Stimulated activated CD8-positive, alpha-beta memory T cell treated with anti-CD3 and anti-CD28 coated beads, Interleukin-7, amount 100 ng/mL, for 24 hours (primary cell): ENCODE measurements at places on chromosomes 12 and 14.

GRCh38 chr12:66354291-66354690 is 52.0 kb downstream of the HELB start:
- DNase-seq: no peak

DNA sequence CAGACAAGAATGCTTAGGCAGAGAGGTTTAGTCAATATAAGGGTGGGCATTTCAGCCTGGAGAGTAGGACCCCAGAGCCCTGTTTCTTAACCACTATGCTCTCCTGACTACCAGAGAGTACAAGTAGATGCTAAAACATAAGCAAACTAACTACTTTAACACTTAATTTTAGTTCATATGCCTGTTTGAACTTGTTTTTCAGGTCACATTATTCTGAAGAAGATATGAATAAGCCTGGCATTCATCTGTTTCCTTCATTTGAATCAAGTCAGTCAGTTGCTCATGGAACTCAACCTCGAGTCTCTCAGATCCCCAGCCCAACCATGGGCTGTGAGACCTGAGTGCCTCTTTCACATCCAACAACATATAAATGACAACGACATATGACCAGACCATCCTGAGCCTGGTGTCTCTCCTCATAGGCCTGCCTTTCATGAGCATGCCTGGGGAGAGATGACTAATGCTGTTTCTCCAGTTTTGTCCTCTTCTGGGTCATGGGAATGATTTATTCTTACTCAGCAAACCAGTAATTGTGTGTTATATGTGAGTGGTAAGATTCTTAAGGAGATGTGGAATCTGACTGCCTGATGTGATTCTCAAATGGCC is 251.1 kb upstream of the BTG1 start:
- no peak for DNase-seq

GRCh38 chr14:76672123-76672522 is 89.1 kb upstream of the VASH1 start:
- no peak for DNase-seq

- DNase-seq: no peak
Observed at GRCh38 chr14:103736546-103737431, 21.2 kb downstream of the ZFYVE21 start.

DNA sequence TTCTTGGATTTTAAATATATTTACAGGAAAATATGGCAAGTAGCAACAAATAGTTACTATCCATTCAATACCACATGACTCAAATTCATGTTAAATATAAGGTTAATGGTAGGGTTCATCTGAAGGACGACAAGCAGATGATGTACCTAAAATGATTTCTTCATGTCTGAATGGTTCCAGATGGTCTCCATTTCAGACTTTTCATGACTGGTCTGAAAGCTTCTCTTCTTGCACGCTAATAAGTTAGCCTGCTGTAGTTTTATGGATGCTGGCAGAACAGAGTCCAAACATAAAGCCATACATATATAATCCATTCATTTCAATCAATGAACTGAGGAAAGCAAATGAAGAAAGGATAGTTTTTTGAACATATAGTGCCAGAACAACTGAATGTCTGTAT is 257.0 kb upstream of the MGAT4C start:
- DNase-seq: no peak

- DNase-seq: no peak
Observed at GRCh38 chr12:74614426-74614825, 76.8 kb downstream of the ATXN7L3B start.

GRCh38 chr14:79972230-79972629 is 239.1 kb downstream of the DIO2 start:
- DNase-seq: no peak

GRCh38 chr12:130538343-130539095 is 177.6 kb downstream of the RIMBP2 start:
- no peak for DNase-seq

DNA sequence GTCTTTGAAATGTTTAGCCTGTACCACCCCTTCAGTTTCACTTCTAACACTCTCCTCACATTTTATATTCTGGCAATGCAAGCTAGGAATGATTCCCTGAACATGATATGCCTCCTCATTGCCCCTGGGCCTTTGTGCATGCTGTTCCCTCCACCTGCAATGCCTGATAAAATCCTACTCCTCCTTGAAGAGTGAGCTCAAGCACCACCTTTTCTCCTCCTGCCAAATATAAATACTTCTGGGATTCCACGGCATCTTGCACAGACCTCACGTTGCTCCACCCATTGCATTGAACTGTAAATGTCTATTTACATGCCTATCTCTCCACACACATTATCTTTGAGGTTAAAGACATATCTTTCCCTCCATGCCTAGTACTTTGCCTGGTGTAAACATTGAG is 21.1 kb downstream of the NKX2-1 start:
- no peak for DNase-seq

GRCh38 chr14:102043251-102044025 is 43.4 kb downstream of the HSP90AA1 start:
- DNase-seq: no peak

DNA sequence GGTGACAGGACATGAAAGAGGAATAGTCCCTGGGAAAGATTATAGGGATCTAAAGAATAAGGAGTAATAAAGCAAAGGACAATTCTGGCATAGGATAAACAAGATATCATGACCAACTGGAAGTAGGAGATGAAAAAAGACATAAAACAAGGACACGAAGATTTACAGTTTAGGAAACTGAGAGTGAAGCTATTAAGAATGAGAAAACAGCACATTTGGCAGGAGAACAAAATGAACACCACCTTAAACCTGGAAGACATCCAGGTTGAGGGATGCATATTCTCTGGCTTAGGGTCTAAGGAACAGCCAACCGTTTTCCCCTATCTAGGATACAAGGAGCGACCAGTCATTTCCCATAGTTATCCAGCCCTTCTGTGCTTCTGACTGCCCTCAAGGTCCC is 1.9 kb downstream of the TRIP11 start:
- DNase-seq: no peak

DNA sequence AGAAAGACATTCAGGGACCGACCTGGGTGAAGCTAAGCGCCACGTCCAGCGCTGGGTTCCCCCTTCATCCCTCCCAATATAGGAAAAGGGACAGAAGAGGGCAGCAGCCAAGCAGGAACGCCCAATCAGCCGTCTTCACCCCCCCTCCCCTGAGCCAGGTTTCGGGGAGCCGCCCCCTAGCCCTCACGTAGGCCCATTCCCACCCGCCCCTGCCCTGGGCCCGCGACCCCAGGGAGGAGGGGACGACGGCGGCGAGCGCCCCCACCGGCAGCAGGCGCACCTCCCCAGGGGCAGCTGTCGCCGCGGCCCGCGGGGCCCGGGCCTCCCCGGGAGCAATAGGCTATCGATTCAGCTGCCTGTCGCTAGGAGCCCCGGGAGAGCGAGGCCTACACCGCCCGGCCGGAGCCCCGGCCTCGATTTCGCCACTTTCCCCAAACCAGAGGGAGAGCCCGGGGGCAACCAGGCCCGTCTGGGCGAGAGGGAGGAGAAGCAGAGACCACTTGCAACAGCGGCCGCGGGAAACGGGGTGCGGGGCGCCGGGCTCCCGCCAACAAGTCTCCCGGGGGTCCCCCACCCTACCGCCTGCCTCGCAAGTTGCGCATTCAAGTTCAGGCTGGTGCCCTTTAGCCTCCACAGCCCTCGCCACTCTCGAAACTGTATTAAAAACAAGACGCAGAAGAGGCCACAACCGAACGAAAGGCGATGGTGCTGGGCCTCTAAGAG is 1.3 kb downstream of the DCAF5 start:
- DNase-seq: peak; percentile 57

DNA sequence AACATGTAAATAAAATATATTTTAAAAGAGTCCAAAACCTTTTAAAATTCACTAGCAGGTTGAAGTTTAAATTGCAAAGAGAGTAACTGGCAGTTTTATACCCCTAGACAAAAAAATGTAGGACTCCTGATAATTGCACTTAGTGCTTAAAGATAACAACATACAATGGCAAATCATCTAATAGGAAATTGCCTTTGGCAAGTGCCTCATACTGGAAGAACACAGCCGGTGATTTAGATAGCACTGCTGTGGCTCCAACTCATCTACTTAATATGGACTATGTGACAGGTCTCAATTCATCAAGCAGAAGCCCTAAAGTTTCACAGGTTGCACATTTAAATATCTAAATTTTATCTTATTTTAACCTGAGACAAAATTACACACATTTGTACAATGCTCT is 13.4 kb downstream of the C12orf50 start:
- DNase-seq: no peak

GRCh38 chr12:100508751-100509150 is 35.1 kb downstream of the NR1H4 start:
- DNase-seq: no peak

- DNase-seq: no peak
Observed at GRCh38 chr14:54816450-54816849, 86.2 kb downstream of the GCH1 start.

DNA sequence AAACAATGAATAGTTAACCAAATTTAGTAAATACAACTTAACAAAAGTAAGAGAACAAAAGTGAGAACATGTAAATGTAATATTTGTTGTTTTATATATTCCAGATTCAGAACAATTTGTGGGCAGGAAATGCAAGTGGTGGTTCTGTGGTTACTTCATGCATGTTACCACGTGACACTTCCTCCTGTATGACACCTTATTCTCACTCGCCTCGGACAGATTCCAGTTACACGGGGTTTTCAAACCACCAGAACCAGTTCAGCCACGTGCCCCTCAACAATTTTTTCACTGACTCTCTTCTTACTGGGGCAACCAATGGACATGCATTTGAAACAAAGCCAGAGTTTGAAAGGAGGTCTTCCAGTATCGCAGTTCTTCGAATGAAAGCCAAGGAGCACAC is 21.0 kb downstream of the ALX1 start:
- no peak for DNase-seq

GRCh38 chr14:101075025-101075800 is 171.7 kb upstream of the RTL1 start:
- no peak for DNase-seq

GRCh38 chr12:26383041-26383440 is 187.7 kb downstream of the SSPN start:
- no peak for DNase-seq

- DNase-seq: no peak
Observed at GRCh38 chr12:132407451-132407961, 78.1 kb upstream of the GALNT9 start.

DNA sequence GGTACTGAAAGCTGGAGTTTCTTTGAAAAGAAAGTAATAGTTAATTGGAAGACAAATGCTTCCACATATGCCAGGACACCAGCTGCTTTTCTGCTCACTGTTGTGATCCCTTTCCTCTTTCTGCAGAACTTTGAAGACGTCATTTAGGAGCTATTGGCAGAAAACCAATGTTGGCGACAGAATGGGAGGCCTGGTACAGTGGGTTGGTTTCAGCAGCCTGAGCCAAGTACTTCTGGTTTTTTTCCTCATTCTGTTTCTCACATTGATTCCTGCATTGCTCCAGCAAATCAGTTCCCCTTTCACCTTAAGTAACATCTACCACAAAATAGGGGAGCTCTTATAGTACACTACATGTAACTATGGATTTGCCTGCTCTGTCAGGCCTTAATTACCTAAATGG is 96.9 kb downstream of the FIGNL2 start:
- DNase-seq: no peak

- no peak for DNase-seq
Observed at GRCh38 chr14:24398293-24398652, 530 bp upstream of the NYNRIN start.

DNA sequence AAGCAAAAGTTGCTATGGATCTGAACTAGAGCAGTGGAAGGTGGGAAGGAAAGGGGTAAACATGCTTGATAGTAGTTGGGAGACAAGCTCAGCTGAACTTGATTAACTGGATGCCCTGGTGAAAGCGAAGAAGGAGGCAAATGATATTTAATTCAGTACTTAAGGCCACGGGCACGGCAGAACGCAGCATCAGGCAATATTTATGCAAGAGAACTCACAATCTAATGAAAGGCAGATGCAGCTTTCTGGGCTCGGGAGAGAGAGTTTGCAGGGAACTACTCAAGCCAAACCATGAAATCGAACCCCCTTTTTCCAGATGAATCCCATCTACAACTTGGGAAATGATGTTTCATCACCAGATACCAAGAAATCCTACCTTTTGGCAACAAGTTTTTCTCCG is 3.5 kb upstream of the CNIH1 start:
- DNase-seq: no peak

- no peak for DNase-seq
Observed at GRCh38 chr14:29370024-29370423, 557.6 kb downstream of the PRKD1 start.

DNA sequence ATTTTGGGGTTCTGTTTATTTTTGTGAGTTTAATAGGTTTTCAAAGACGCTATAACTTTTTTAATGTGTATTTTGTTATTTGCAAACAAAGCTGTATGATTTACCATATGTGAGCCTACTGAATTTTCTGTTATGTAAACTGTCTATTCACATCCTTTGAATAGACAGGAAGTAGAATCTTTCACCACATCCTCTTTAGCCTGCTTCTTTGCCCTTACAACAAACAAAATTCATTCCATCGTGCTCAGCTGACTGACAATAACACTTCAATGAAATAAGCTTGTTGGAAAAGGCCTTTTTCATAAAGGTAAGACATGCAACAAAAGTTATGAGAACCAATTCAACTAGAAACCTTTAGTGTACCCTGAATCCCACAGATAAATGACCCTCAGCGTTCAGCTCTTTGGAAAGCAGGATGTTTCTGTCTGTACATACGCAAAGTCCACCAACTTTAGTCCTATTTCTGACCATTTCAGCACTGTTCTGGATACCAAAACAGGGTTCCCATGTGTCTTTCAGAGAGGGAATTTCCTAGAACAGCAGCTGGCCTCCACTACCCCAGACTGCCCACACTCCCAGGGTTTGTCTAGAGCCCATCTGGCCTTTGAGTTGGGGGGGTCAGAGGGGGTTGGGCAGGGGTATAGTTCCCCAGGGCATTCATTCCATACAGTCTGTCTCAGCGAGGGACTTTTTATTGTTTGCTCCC is 71.3 kb downstream of the DUSP6 start:
- DNase-seq: no peak
